ENCODE measurements at places on chromosomes 16 and 17.

- DNase-seq = no peak
These were observed 163.2 kb downstream of the PPM1E start for GRCh38 chr17:58918884-58919283.

- DNase-seq = no peak
These were observed 68.8 kb upstream of the FBXO47 start for GRCh38 chr17:39036009-39036408.

GRCh38 chr16:35747658-35748455 is 2288.4 kb downstream of the TP53TG3F start:
- DNase-seq = no peak

DNA sequence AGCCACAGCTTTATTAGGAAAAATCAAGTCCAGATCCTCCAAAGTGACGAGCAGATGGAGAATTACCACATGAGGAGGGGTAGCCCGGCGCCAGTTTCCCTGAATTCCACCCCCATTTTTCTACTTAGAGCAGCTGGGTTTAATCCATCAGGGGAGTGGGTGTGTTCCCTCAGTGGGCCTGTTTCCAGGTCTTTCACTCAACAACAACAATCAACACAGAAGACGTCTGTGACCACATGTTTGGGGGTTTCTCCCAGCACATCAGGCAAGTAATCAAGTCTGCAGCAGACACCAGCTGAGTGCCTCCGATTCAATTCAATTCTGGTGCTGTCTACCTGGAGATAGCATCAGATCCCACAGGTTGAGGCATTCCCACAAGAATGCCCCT is 6.8 kb downstream of the SLC6A2 start:
- DNase-seq = peak; percentile 40

- no peak for DNase-seq
These were observed 39.2 kb upstream of the MAF start for GRCh38 chr16:79639576-79640311.

DNA sequence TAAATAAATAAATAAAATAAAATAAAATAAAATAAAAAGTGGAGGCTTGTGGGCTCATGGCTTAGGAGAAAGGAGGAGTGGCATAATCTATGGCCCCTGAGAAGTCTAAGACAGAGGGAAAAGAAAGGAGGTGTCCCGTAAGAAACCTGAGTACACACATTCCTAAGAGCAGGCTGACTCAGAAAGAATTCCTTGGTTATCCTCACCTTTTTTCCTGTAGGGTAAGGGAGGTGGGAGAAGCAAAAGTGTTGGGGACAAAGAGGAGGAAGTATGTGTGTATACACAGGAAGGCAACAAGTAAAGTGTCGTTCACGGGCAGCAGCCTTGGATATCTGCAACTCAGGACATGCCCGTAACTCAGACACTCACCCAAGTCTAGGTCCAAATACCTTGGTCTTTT is 29.3 kb downstream of the MARF1 start:
- no peak for DNase-seq

- no peak for DNase-seq
These were observed 21.8 kb upstream of the PRM1 start for GRCh38 chr16:11302977-11303376.
